ENCODE measurements at places on chromosomes 12 and 14.

- no peak for DNase-seq
These were observed 167.0 kb upstream of the ALG10B start for GRCh38 chr12:38149395-38150073.

DNA sequence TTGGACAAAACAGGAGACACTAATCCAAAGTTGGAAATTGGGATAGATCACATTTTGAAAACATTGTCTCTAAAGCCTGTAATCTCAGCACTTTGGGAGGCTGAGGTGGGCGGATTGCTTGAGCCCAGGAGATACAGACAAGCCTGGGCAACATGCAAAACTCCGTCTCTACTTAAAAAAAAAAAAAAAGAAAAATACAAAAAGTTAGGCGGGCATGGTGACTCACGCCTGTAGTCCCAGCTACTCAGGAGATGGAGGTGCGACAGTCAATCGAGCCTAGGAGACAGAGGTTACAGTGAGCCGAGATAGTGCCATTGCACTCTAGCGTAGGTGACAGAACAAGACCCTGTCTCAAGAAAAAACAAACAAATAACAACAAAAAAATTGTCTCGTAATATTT lies 152.1 kb downstream of the MGAT4C start:
- DNase-seq, result no peak

GRCh38 chr12:7129287-7129871 lies 690 bp upstream of the RBP5 start:
- no peak for DNase-seq

DNA sequence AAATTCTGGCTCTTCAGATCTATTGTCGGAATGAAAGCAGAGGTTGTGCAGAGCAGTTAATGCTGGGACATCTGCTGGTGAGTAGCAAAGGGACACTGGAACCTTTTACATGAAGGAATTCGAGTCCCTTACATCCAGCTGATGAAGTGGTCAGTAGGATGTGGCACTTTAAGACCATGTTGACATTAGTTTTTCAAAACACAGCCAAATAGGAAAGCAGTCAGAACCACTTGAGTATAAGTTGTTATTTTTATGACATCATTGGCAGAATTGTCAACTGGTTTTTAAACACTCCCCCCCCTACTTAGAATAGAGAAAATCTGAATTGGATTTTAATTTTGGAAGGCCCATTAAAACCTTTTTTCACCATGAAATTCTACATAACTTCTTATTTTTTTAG lies 46.8 kb upstream of the AMN start:
- DNase-seq, result no peak

DNA sequence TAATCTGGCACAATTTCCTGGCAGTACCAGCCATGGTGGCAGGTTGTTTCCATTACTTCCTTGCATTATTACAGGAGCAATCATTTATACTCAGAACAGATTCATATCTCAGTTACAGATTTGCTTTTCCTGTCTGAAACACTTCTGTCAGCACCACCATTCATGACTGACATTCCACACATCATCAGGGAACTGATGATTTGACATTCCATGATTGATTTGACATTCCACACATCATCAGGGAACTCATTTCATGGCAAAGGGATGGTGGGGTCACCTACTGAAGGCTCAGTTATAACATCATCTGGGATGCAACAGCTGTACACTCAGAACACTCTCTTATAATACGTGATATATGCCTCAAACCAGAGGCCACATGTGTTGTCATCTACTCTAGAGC lies 30.9 kb upstream of the RERGL start:
- DNase-seq, result no peak

GRCh38 chr12:116661341-116661740 lies 76.5 kb downstream of the SPRING1 start:
- DNase-seq, result no peak

GRCh38 chr14:82546401-82546800 lies 1012.7 kb upstream of the SEL1L start:
- no peak for DNase-seq

DNA sequence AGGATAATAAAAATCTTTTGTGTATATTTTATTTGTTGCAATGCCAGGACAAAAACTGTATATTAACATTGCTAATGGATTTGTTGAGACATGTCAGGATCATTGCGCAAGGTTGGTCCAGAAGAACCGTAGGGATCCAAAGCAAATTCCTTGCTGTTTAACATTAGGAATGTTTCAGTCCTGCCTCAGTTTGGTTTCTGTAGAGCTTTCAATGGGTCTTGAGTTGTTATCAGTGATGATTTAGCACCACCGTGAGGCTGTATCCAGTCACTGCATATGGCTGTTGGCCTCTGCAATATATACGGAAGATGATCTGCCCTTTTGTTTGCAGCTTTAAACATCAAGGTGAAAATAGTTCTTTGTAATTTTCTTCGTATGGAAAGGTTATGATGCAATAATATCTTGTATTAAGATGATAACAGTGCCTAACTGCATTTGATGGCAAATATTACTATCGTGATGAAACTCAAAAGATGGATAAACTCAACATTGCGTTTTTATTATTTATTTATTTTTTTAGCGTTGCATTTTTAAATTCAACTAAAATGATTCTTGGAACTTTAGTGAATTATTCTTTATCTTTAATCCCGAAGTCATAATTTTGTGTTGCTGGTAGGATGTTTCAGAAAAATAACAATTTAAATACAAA lies 231.2 kb downstream of the AKAP6 start:
- DNase-seq, result no peak

- no peak for DNase-seq
These were observed 22.7 kb upstream of the ORAI1 start for GRCh38 chr12:121603581-121603980.

DNA sequence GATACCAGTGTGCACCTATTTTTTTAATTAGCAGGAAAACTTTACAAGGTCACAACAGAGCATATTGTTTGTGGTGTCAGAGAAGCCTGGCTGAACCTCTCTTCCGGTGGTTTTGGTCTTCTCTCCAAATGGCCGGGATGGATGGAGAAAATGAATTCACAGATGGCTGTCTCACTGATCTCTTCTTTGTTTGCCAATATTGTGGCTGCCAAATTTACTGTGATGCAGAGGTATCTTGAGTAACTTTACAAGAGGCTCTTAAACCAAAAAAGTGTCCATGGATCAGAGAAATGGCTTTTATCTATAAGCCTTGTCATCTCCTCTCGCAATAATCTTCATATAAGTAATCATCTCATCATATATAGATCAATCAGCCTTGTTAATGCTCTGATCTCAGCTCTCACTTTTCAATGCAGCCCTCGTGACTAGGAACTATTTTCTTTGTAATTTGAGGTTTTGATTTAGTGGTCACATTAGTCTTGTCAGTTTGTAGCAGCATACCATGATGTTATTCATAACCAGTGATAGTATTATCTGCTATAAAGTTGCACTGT lies 308.1 kb downstream of the EGLN3 start:
- DNase-seq, result no peak

GRCh38 chr12:113359939-113360748 lies 1.8 kb downstream of the PLBD2 start:
- no peak for DNase-seq

DNA sequence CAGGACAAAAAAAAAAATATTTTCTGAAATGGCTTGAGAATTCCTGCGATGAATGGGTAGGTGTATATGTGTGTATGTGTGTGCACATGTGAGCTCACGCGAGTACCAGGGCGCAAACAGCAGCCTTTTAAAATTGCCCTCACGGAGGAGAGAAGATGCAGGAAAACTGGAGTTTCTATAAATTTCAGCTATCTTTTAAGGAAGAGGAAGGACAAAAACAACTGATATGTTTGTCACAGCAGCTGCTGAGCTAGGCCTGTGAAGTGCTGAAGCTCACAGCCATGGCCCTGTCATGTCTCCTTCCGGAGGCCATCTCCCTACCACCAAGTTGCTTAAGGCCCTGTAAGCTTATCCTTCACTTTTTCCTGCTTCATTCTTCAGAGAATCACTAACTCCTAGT lies 40.8 kb downstream of the DUSP16 start:
- no peak for DNase-seq

GRCh38 chr12:122366685-122367475 lies 55.6 kb downstream of the CLIP1 start:
- no peak for DNase-seq

- DNase-seq, result no peak
These were observed 392.7 kb downstream of the RPS29 start for GRCh38 chr14:49193332-49194065.

- no peak for DNase-seq
These were observed 1.0 kb downstream of the AHNAK2 start for GRCh38 chr14:104977008-104977680.

DNA sequence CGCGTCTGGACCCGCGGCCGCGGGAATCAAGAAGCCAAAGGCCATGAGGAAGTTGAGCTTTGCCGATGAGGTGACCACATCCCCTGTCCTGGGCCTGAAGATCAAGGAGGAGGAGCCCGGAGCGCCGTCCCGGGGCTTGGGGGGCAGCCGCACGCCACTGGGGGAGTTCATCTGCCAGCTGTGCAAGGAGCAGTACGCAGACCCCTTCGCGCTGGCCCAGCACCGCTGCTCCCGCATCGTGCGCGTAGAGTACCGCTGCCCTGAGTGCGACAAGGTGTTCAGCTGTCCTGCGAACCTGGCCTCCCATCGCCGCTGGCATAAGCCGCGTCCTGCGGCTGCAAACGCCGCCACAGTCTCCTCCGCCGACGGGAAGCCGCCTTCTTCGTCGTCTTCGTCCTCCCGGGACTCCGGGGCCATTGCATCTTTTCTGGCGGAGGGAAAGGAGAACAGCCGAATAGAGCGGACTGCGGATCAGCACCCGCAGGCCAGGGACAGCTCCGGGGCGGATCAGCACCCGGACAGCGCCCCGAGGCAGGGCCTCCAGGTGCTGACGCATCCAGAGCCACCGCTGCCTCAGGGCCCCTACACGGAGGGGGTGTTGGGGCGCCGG lies 1.0 kb downstream of the INSM2 start:
- DNase-seq, result no peak

- DNase-seq, result no peak
These were observed 4.9 kb downstream of the PRICKLE1 start for GRCh38 chr12:42584651-42585111.

DNA sequence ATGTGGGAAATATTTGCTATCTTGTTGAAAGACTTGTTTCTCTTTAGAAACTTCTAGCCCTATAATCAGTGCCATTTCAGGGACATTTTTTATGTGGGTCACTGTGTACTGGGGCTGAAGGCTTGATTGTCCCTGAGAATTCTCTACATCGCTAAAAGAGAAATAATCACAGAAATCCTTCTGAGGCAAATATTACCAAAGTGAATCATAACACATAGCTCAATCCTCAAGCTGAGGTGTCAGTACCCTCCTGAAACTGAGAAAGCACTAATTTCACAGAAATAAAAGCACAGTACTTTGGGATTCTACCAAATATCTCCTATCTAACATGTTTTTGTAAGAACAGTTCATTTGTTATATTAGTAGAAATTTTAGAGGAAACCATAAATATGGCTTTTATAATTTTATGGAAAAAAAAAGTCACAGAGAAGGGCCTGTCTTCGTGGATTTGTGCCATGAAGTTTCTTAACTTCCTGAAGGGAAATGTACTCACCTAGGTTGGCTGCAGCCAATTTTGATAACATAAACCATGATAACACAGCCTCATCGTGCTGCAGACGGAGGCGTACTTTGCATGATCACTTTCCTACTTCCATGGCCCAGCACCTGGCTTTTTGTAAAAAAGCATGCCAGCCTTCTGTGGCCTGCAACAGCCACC lies 163.7 kb upstream of the HIF1A start:
- DNase-seq, result no peak

- DNase-seq, result no peak
These were observed at the start of gene CMA1 for GRCh38 chr14:24508155-24508840. TSS of gene CMA1 (minus strand) at chr14:24508265. CDS start at chr14:24508235, 30 bp downstream.

DNA sequence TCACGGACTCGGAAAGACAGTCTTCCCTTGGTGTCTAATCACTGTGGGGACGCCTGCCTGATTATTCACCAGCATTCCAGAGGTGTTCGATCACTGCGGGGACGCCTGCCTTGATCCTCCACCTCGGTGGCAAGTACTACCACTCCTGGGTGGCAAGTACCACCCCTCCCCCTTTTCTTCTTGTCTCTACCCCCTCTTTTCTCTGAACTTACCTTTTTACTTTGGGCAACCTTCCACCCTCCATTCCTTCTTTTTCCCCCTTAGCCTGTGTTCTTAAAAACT lies 12.0 kb upstream of the LGMN start:
- no peak for DNase-seq

DNA sequence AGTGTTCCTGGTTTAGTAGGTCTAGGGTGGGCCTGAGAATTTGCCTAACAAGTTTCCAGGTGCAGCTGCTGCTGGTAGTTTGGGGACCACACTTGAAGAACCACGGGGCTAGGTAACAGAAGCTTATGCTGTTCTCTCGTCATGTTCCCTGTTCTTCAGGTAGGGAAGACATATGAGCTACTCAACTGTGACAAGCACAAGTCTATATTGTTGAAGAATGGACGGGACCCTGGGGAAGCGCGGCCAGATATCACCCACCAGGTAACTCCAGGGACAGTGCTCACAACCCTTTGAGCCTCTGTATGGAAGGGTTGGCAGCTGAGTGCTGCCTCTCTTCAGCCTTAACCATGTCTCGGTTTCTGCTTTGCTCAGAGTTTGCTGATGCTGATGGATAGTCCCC lies 3.5 kb downstream of the EMG1 start:
- no peak for DNase-seq

DNA sequence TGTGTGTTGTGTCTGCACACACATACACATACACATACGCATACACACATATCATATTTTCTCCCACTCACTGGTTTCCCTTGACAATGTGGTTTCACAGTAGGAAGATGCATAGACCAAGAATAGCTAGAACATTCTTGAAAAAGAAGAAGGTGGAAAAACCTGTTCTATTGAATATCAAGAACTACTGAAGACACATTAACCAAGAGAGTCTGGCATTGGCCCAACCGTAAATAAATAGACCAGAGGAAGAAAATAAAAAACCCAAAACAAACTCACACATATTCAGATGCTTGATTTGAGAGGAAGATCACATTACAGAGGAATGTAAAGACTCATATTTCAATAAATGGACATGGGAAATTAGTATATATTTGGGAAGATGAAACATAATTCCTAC lies 311.3 kb downstream of the FOXG1 start:
- DNase-seq, result no peak

DNA sequence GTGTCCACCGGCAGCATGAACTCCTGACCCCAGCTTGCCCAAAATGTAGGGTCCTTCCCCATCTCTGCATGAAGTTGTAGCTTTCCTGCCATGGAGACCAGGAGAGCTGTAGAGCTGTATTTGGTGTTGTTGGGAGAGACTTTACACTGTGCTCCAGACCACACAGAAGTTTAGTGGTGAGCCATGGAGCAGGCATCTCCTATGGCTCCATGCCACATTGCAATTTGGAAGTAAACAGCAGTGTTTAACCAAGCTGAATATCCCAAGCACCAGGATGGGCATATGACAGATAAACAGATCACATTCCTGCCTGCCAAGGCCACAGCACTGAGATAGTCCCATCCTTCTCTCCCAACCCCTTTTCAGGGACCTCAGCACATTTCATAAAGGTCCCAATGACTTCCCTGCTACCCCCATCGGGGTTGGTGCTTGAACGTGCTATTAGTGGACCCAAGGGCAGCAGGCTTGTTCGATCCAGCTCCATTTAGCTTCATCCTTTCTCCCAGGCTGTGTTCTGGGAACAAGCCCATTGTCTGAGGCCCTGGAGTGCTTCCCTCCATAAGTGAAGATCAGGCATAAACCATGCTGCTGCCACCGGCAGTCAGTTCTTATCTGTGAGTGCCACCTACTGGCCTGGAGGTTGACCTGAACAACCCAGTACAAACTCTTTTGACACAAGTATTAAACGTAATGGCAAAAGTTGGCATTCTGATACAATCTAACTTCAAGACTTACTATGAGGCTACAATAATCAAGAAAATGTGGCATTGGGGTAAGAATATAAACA lies 172.3 kb upstream of the ATXN7L3B start:
- DNase-seq, result no peak

GRCh38 chr12:116186482-116187150 lies 90.9 kb downstream of the MED13L start:
- no peak for DNase-seq

- DNase-seq, result no peak
These were observed 618.6 kb downstream of the AACS start for GRCh38 chr12:125683748-125684381.
